ENCODE measurements at places on chromosomes 3 and 15.

GRCh38 chr3:160612386-160613075 is 47.2 kb upstream of the KPNA4 start:
- no peak for DNase-seq

DNA sequence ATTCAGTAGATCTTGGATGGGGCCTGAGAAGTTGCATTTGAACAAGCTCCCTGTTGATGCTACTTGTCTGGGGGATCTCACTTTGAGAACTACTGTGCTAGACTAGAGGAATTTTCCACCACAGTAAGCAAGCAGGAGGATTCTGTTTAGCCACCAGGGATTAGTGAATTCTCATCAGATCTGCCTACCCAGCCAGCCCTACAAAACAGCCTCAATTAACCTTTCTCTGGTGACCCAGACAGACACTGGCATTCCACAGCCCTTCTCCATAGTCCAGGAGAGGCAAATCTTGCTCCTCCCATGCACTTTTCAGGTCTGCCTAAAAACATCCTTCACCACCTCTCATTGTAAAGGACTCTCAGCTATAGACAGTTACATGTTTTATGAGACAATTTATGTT is 16.7 kb upstream of the MYH15 start:
- no peak for DNase-seq

- no peak for DNase-seq
Measured at GRCh38 chr15:100628746-100629145, 26.4 kb downstream of the ASB7 start.

GRCh38 chr3:171336406-171336805 is 123.8 kb downstream of the TNIK start:
- no peak for DNase-seq

DNA sequence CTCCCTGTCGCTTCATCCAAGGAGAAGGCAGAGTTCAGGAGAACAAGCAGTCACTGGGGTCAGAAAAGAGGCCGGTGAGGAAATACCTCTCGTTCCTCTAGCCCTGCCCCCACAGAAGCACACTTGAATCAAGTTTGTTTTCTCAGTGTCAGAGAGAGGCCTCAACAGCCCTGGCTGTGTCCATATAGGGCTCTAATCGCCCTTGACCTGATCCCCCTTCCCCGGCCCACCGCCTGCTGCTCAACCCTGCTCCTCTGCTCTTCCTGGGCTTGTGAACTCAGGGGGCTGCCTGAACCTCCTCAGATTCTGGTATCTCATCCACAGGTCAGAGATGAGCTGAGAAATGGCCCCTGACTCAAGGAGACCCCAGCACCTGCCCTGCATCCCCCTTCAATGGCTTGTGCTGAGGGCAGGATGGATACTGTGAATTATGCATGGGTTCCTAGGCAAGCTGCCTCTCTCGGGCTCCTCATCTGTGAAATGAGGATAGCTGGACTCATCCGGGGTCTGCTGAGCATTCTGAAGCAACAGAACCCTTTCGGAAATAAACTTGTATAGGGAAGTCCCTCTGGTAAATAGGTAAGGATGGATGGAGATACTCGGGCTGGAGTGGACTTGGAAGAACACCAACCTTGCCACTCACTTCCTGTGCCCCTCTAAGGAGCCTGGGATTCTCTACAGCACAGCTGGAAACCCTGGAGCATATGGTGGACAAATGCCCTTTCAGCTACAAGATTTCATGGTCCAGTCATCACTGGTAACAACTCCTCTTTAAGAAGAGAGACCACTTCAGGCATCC is 147.5 kb downstream of the STT3B start:
- DNase-seq: no peak

DNA sequence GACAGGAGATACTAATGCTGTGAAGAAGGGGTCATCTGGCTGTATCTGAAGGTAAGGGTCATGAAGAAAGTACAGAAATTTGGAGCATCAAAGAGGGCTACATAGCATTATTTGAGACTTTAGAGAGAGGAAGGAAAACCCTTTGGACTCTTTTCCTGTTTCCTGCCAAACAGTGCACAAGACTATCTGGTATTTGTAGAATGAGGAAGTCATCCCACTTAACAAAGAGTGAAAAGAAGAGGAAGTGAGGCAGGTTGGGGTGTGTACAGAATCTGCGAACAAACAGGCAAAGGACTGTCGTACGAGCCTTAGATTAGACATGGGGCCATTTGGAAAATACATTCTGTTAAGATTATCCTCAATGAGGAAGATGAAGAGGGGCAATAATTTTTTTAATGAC is 546.8 kb upstream of the EPHA6 start:
- no peak for DNase-seq

GRCh38 chr15:80214910-80215309 is 37.1 kb downstream of the CTXND1 start:
- no peak for DNase-seq

GRCh38 chr3:131353986-131354385 is 27.6 kb upstream of the NUDT16 start:
- no peak for DNase-seq

GRCh38 chr15:80804970-80805495 is 25.9 kb downstream of the CEMIP start:
- peak; percentile 15 for DNase-seq

DNA sequence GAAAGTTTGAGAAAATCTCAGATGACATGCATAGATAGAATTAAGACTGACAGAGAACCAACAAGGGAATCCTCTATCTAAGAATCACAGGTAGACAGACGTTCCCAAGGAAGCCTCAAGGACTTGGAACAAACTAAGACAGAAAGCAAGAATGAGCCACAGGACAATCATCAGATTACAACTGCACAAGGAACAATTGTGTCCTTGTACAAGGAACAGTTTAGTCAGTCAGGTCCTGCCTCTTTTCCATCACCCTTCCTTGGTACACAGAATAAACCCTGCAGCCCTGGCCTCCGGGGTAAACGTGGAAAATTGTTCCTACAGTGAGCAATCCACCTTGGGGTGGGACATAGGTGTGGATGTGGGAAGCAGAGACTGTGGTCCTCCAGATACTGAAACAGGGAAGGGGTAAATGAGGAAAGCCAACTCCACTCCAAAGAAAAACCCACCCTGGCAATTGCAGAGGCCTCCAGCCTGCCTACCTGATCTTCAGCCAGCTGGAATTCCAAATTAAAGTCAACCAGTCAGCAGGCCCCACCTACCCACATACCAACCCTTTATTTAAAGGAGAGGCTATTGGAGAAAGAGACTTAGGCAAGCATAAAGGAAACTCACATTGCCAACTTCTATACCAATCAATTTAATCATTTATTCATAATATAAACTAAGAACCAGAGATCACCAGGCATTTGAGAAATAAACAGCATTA is 73.4 kb downstream of the ULK4 start:
- no peak for DNase-seq

- no peak for DNase-seq
Measured at GRCh38 chr15:94135486-94136147, 95.7 kb upstream of the MCTP2 start.

DNA sequence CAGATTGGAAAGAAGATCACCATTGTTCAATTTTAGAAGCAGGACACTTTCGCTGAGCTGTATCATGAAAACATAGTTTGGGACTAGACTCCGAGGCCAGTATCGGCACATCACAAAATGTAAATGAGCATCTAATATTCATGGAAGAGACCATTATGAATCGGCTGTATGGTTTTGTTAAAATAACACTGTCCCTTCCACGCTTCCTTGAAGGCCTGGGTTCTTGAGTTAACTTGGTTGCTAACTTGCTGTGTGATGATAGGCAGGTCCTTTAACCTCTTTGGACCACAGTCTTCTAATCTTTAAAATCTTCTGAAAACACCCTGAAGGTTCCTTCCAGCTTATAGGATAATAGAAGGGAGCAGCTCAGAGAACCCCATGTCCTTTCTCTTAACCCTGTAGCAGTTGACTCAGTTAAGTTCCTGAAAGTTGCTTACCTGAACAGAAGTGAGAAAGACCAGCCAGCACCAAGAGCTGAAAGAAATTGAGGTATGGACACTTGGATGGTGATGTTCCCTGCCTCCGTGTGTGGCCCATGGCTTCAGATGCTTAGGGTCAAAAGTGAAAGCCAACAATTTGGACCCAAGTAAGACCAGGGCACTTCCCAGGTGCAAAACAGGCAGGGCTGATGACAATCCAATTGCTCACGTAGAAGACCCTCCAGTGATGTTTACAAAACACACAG is 2.1 kb downstream of the CD80 start:
- no peak for DNase-seq

- DNase-seq: no peak
Measured at GRCh38 chr3:197343656-197344408, 45.4 kb upstream of the DLG1 start.

Measured in stimulated activated CD4-positive, alpha-beta T cell treated with anti-CD3 and anti-CD28 coated beads, Interleukin-15, amount 100 ng/mL, for 48 hours (primary cell).